Activated T-cell treated with anti-CD3 and anti-CD28 coated beads, Interleukin-2, amount 50 U/mL, for 24 hours (primary cell): ENCODE measurements at places on chromosomes 13 and 19.

DNA sequence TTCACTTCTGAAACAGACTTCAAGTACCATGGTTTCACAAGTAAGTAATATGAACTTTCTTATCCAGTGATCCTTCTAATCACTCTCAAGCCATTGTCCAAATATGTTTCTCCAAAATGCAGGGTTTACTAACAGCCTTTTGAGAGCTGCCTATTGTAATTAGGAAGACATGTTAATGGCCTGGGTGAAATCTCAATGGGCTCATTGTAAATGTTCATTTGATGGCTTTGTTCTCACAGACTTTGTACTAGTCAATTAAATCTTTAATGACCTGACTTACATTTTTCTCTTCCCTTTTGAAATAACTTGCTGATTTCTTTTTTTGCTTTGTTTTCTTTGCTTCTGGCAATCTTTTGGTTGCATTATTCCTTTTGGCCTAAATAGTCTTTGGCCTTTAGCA, 444.8 kb downstream of the LIG4 start:
- no peak for DNase-seq

- DNase-seq, result no peak
These were observed 11.8 kb downstream of the STK11 start for GRCh38 chr19:1217366-1217765.

GRCh38 chr19:7980168-7980567, 25.3 kb downstream of the ELAVL1 start:
- no peak for DNase-seq

GRCh38 chr13:51645154-51645650, 60.9 kb downstream of the WDFY2 start:
- no peak for DNase-seq

- no peak for DNase-seq
These were observed 5.6 kb downstream of the KLF16 start for GRCh38 chr19:1857648-1858326.
